ENCODE measurements at places on chromosomes 4 and X.

- H3K4me1 ChIP-seq = no peaks in the 10 kb centered on the region
- H3K36me3 ChIP-seq = no peaks in the 10 kb centered on the region
- H3K27ac ChIP-seq = no peak overlapping the region
- H3K4me3 ChIP-seq = no peak overlapping the region
These were observed 13.9 kb upstream of the CPLX1 start for GRCh38 chr4:839675-840443.

DNA sequence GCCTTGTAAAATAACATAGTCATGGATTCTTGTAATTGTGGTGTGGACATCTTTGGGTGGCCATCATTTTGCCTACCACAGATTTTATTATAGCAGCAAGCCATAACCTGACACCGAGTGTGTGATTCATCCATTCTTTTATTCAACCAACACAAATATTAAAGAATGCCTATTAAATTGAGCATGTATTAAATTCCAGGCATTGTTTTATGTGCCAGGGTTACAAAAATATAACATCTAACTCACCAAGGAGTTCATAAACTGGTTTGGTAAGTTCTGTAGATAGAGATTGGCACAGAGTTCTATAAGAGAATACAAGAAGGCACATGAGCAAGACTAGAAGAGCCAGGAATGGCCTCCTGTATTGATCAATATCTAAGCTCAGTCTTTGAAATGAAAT lies 18.0 kb downstream of the NBDY start:
- no peaks in the 10 kb centered on the region for H3K27me3 ChIP-seq
- DNase-seq = no peak
- H3K36me3 ChIP-seq = no peaks in the 10 kb centered on the region
- no peaks in the 10 kb centered on the region for H3K4me1 ChIP-seq

DNA sequence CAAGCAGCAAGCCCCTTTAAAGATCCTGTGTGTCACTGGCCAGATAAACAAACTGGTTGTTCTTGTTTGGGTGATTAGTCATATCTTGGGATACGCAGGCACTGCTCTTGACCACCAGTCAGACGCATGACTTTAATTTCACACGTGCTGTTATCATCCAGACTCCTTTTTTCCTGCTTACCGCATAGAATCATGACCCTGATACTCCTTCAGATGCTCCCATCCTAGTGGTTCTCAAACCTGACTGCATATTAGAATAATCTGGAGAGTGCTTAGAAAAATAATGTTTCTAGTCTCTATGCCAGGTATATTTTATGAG lies 78.8 kb downstream of the CLDN22 start:
- peaks cover 36% of the 10 kb centered on the region for H3K4me1 ChIP-seq
- no peak for DNase-seq
- peak overlapping the region; percentile 43 for H3K27ac ChIP-seq
- H3K4me3 ChIP-seq = no peak overlapping the region

DNA sequence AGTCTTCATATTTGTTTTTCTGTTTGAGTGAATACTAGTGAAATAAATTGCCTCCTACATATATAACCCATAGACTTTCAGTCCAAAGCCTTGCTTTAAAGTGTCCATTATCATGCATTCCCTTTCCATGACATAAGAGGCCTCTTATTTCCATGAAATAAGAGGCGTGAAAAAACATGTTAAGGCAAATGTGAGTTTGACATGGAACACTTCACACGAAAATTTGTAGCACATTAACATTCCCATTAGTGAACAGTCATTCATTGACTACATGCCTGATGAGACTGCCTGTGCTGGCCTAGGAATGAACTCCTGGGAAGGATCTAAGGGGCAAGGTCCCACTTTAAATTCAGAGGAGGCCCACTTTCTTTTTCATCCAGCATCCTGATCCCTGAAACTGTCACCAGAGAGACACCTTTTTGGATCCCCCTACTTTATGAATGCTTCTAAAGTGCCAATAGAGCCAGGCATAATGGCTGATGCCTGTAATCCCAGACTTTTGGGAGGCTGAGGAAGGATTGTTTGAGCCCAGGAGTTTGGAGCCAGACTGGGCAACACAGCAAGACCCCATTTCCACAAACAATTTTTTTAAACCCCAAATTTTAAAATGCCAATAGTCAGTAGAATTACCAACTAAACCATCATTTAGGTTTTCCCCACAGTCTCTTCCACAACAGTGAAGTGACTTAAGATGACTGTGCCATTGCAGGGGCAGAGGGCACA lies 6.7 kb downstream of the RTL8B start:
- H3K4me1 ChIP-seq = peaks cover 9% of the 10 kb centered on the region
- no peaks in the 10 kb centered on the region for H3K27me3 ChIP-seq
- no peak overlapping the region for H3K27ac ChIP-seq
- no peak overlapping the region for H3K4me3 ChIP-seq

- DNase-seq = no peak
- H3K27ac ChIP-seq = no peak overlapping the region
- peaks cover 88% of the 10 kb centered on the region for H3K27me3 ChIP-seq
- no peaks in the 10 kb centered on the region for H3K4me1 ChIP-seq
- no peaks in the 10 kb centered on the region for H3K36me3 ChIP-seq
These were observed 52.1 kb downstream of the CT47B1 start for GRCh38 chrX:120823556-120823955.

DNA sequence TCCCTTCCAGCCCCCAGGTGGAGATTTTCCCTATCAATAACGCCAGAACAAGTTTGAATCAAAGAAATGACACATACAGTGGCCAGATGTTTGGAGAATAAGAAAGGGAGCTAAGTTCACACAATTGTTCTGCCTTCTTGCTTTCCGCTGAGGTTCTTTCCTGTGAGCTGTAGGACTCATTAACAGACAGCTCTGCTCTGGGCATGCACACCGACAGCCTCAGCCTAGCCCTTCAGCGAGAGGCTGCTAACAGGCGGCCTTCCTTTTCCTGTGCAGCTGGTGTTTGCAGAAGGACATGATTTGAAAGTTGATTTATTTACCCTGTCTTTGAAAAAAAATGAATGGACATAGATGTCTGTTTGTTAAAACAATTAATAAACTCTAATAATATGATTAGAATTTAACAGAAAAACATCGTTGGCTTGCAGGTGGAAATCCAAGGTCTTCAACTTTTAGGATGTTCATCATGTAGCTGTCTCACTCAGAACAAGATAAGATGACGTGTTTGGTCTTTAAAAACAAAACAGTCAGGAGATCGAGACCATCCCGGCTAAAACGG lies 183.3 kb downstream of the KDR start:
- H3K36me3 ChIP-seq = no peaks in the 10 kb centered on the region
- no peak for DNase-seq
- H3K4me3 ChIP-seq = no peak overlapping the region
- no peak overlapping the region for H3K27ac ChIP-seq

- H3K27me3 ChIP-seq = no peaks in the 10 kb centered on the region
- H3K36me3 ChIP-seq = no peaks in the 10 kb centered on the region
- H3K27ac ChIP-seq = no peak overlapping the region
- H3K4me3 ChIP-seq = no peak overlapping the region
- no peaks in the 10 kb centered on the region for H3K4me1 ChIP-seq
These were observed 73.6 kb downstream of the EGF start for GRCh38 chr4:109985993-109986974.

- H3K4me3 ChIP-seq = no peak overlapping the region
- H3K36me3 ChIP-seq = no peaks in the 10 kb centered on the region
- DNase-seq = no peak
- H3K27me3 ChIP-seq = no peaks in the 10 kb centered on the region
- no peak overlapping the region for H3K27ac ChIP-seq
These were observed 15.1 kb upstream of the ABLIM2 start for GRCh38 chr4:8173492-8174242.

DNA sequence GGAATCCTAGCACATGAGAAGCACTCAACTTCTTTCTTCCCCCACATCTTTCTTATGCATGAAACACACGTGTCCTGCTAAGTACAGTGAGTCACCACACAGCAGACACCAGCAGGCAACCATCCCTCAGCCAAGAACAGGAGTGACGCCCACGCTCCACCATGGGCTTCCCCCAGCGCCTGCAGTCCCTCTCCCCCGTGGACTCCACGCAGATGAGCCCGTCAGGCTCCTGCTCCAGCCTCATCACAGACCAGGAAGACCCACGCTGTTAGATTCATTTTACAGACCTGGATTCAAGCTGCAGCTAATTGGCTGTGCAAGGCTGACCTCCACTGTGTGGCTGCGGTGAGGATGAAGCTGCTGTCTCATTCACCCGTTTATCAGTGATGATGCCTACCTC lies 16.7 kb downstream of the HMX1 start:
- H3K27me3 ChIP-seq = peaks cover 72% of the 10 kb centered on the region
- H3K27ac ChIP-seq = no peak overlapping the region
- no peak overlapping the region for H3K4me3 ChIP-seq
- H3K4me1 ChIP-seq = peaks cover 14% of the 10 kb centered on the region

DNA sequence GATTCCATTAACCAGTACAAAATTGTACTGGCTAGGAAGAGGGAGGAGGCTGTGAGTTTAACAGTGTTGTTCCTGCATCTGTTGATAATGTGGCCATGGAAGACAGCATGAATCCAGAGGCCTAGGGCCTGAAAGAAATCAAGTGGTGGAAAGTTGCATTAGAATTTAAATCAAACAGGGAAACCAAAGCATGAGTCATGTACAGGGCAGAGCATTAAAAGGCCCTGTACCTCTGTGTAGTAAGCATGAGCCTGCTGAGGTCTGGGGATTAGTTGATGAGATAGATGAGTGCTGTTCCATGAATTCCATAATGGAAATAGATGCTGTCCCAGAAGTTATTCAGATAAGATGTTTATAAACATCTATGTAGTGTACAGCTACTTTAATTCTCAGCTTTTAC lies 58.3 kb downstream of the MID1IP1 start:
- H3K36me3 ChIP-seq = no peaks in the 10 kb centered on the region
- H3K27ac ChIP-seq = no peak overlapping the region
- no peak for DNase-seq
- no peaks in the 10 kb centered on the region for H3K4me1 ChIP-seq
- H3K27me3 ChIP-seq = no peaks in the 10 kb centered on the region

GRCh38 chrX:70504772-70505450 lies 60.3 kb downstream of the DLG3 start:
- no peaks in the 10 kb centered on the region for H3K27me3 ChIP-seq
- no peak overlapping the region for H3K27ac ChIP-seq
- H3K36me3 ChIP-seq = no peaks in the 10 kb centered on the region
- H3K4me1 ChIP-seq = peaks cover 12% of the 10 kb centered on the region
- H3K4me3 ChIP-seq = no peak overlapping the region

GRCh38 chrX:727738-728621 lies 97.4 kb downstream of the SHOX start:
- H3K27me3 ChIP-seq = no peaks in the 10 kb centered on the region
- H3K36me3 ChIP-seq = no peaks in the 10 kb centered on the region
- no peak overlapping the region for H3K4me3 ChIP-seq
- no peaks in the 10 kb centered on the region for H3K4me1 ChIP-seq
- no peak overlapping the region for H3K27ac ChIP-seq
- DNase-seq = peak; percentile 83

DNA sequence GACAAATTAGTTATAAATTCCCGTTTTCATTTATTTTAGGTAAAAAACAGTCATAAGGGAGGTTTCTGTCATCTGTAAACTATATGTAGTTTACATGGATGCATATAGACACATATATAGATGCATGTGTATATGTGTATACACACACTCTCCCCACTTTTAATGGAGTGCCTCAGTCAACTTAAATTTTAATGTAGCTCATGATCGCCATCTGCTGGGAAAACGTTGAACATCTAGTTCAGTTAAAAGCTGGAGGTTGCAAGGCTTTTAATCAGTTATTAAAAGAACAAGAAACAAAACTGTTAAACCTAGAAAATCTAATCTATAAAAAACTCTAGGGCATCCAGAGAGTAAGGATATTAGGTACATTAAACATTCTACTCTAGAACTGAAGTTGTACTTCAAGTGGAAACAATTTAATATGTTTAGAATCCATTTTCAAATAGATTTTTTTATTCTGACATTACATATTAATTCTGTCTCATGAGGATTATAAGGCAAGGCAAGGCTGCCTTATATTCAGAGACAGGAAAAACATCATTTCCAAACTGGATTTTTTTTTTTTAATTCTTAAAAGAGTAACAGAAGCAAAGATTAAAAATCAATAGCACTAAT lies 122.6 kb downstream of the SHISA3 start:
- H3K4me1 ChIP-seq = peaks cover 3% of the 10 kb centered on the region
- no peak overlapping the region for H3K4me3 ChIP-seq
- H3K36me3 ChIP-seq = no peaks in the 10 kb centered on the region
- peak; percentile 73 for DNase-seq
- H3K27me3 ChIP-seq = peaks cover 15% of the 10 kb centered on the region

DNA sequence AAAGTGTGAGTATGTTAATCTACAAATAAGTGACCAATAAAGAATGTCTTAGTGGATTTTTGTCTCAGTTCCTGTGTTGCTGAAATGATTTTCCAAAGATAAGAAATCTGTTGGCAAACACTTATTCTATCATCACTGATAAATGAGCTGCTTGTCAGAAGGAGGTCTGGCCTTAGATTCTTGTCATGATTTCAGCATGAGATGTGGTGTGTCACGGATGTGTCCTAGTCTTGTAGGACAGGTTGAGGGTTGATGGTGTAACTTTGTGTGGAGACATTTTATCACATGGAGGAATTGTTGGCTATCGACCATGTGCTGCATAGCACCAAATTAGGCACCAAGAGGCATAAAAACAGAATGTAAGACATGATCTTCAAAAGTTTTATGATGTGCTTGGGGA lies 31.8 kb upstream of the LIMCH1 start:
- H3K4me1 ChIP-seq = peaks cover 10% of the 10 kb centered on the region
- no peak overlapping the region for H3K4me3 ChIP-seq
- DNase-seq = no peak

- peaks cover 22% of the 10 kb centered on the region for H3K4me1 ChIP-seq
- H3K36me3 ChIP-seq = no peaks in the 10 kb centered on the region
- H3K4me3 ChIP-seq = no peak overlapping the region
- no peak overlapping the region for H3K27ac ChIP-seq
- DNase-seq = no peak
These were observed 129.1 kb downstream of the ARHGAP10 start for GRCh38 chr4:147860960-147861359.

- H3K4me3 ChIP-seq = no peak overlapping the region
- H3K27me3 ChIP-seq = no peaks in the 10 kb centered on the region
- no peak for DNase-seq
- no peak overlapping the region for H3K27ac ChIP-seq
- H3K4me1 ChIP-seq = no peaks in the 10 kb centered on the region
- no peaks in the 10 kb centered on the region for H3K36me3 ChIP-seq
These were observed 29.8 kb upstream of the RELL1 start for GRCh38 chr4:37715889-37716402.

DNA sequence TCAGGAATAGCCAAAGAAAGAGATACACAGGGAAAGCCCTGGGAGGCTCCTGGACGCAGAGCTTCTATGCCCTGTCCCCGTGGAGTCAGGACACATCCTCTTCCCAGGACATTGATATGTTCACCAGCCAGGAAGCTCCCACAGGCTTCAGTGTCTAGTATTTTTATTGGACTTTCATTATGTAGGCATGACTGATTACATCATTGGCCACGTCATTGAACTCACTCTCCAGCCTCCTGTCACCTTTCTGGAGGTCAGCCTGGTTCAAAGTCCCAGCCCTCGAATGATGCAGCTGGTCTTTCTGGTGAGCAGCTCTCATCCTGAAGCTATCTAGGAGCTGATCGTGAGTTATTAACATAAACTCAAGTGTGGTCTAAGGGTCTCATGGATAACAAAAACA lies 104.1 kb downstream of the CPEB2 start:
- H3K4me3 ChIP-seq = no peak overlapping the region
- no peak for DNase-seq
- H3K27me3 ChIP-seq = no peaks in the 10 kb centered on the region
